ENCODE measurements at places on chromosomes 1 and 21.

- DNase-seq: no peak
Observed at GRCh38 chr1:106207185-106207584, 849.3 kb upstream of the PRMT6 start.

- no peak for DNase-seq
Observed at GRCh38 chr21:45505416-45506021, 36.7 kb downstream of the SLC19A1 start.

DNA sequence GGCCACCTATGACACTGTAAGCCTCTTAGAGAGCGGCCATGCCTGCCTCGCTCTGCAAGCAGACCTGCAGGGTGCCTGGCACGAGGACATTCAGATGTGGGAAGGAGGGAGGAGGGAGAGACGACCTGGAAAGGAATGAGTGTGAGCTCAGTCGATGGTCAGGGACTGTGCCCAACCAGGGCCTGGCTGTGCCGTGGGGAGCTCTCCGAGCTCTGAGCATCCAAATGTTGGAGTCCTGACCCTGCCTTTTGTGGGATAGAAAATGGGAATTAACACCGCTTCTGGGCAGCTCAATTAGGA, 7.3 kb downstream of the CSTB start:
- no peak for DNase-seq

- DNase-seq: no peak
Observed at GRCh38 chr1:85085417-85085816, 37.1 kb upstream of the MCOLN3 start.

- DNase-seq: no peak
Observed at GRCh38 chr1:203059485-203059884, 26.3 kb downstream of the MYOG start.

DNA sequence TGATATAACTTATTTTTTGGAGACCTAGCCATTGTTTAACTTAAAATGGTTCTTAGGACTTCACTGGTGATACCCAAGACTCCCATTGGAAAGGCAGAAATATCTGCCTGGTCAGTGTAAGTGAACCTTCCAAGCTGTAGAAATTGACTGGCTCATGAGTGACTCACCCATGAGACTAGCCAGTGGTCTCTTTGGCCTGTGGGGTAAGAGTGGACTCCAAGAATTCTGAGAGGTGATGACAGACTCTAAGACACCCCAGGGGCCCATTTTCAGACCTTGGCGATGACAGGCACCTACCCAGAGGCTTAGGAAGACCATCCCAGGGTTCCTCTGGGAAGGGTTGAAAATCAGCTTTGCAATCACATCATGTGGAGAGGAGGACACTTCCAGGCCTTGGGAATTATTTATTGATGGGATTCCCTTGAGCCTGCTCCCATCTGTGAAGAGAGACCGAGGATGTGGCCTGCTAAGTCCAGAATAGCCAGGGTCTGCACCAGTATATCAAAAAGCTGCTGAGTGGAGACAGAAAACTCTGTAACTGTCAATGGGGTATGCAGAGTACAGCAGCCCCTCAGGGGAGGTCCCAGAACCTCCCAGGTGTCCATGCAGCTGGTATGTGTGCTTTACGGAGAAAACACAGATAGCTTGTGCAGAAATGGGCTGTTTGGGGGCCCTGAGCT, 78.9 kb downstream of the KAZN start:
- no peak for DNase-seq

GRCh38 chr1:61620536-61620935, 104.4 kb downstream of the TM2D1 start:
- DNase-seq: no peak

GRCh38 chr1:164587617-164588501, 28.9 kb downstream of the PBX1 start:
- DNase-seq: no peak

GRCh38 chr1:20921285-20921684, 134.2 kb upstream of the HP1BP3 start:
- DNase-seq: no peak

GRCh38 chr1:229381234-229381633, 38.4 kb upstream of the CCSAP start:
- no peak for DNase-seq

DNA sequence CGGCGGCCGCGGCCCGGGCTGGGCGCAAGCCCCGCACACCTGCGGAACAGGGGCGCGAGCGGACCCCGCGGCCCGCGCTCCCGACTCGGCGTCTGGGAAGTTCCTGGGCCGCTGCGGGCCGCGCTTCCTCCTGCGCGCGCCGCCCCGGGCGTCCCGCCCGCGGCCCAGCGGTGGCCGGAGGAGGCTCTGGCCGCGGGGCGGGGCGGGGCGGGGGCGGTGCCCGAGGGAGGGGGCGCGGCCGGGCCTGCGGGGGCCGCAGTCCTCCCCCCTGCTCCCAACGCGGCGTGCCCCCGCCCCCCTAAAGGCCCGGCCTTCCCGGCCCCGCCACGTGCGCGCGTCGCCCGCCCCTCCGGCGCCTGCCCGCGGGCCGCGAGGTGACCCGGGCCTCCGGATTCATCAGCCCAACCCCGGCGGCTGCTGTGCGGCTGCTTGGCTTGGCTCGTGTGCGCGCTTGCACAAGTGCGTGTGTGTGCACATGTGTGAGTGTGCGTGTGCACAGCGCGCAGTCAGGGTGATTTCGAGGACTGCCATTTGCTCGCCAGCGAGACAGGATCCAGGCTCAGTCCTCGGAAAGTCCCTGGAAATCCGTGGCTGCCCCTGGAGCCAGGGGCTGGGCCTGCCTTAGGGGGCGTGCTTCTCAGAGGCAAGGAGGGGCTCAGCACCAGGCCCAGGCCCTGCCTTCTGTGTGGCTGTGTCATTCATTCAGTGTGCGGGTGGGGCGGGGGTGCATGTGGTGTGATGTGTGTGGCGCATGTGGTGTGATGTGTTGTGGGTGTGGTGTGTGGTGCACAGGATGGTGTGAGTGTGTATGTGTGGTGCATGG, at the start of gene C2CD2:
TSS of gene C2CD2 (minus strand) at position 188 of the 823 bp plus-strand sequence. CDS start 370 bp downstream, outside the sequence.
- DNase-seq: peak; percentile 28

GRCh38 chr1:23475134-23475628, 8.8 kb downstream of the ASAP3 start:
- no peak for DNase-seq

DNA sequence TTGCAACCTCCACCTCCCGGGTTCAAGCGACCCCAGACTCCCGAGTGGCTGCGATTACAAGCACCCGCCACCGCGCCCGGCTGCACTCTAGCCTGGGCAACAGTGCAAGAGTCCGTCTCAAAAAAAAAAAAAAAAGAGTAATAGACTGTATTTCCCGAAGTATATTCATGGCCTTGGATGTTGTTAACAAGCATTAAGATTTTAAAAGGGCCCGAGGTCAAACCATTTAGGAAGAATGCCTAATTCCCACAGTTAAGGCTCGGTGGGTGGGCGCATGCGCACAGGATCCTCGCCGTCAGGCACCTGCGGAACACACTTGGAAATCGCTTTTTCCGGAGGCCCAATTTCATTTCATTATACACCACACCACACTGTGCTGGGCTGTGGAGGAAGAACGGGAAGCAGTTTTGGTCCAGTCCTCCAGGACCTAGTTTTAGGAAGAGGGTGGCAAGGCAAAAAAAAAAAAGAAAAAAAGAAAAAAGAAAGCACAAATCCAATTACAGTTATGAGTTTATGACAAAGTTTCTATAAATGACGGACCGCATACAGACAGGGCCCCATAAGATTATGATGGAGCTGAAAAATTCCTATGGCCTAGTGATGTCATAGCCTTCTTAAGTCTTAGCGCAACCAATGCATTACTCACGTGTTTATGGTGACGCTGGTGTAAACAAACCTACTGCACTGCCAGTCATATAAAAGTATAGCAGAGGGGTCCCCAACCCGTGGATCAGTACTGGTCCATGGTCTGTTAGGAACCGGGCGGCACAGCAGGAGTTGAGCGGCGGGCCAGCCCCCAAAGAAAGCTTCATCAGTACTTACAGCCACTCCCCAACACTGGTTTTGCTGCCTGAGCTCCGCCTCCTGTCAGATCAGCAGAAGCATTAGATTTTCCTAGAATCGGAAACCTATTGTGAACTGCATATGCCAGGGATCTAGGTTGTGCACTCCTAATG, 38.2 kb downstream of the H3-3A start:
- DNase-seq: peak; percentile 41

DNA sequence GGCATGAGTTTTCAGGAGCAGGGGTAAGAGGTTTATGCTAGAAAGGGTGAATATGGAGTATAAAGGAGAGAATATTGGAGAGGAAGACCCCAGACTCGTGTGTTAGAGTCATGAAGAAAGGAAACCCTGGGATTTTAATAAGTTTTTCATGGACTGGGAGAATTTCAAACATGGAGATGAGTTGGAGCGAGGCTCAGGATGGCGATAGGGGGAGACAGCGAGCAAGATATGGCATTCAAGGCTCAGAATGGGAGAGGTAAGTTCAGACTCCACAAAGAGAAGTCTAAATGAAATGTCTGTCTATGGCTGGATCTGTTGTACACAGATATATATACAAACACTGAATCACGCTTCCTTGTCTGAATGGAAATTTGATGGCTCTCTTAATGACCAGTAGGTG, 92.5 kb downstream of the LRRC40 start:
- no peak for DNase-seq

DNA sequence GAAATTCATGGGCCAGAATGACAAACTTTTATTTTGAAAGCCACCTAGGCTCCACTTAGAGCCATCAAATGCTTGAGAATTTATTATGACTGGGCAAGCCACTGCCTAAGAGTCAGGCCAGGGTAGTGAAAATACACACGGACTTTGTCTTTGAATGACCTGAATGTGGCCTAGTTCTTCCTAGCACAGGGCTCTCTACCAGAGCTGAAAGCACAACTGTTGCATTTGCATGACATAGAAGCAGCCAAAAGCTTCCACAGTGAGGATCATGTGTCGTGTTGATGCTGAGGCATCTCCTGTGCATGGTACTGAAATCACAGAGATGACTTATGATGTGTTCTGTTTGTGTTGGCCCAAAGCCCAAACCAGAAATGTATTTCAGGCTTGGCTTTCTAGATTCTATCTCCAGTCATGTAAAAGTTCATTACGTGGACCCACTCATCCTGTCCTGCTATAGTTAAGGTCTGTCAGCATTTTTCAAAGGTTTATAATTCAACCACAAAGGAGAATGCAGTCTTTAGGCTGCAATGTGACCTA, 164.0 kb upstream of the UBE2U start:
- DNase-seq: no peak

- peak; percentile 60 for DNase-seq
Observed at GRCh38 chr21:14554948-14555347, 8.8 kb upstream of the SAMSN1 start.

- peak; percentile 57 for DNase-seq
Observed at GRCh38 chr1:11804666-11805421, 920 bp downstream of the MTHFR start.

DNA sequence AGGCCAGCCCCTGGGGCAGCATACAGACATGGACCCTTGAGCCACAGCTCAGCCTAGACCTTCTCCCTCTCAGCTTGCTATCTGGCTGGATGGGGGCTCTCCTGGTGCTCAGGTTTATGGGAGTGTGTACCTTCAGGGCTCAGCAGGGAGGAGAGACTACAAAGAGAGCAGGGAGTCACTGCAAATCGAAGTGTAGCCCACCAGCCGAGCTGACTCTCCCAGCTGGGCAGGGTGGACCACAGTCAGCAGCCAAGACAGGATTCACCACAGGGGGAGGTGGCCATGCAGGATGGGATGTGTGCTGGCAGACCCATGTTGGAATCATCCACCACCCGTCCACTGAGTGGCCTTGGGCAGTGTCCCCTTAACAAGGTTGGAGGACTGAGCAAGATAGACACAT, 78.3 kb downstream of the GLIS1 start:
- no peak for DNase-seq

- DNase-seq: peak; percentile 65
Observed at GRCh38 chr1:17355898-17356297, 16.1 kb upstream of the PADI6 start.

GRCh38 chr1:189787201-189787600, 690.5 kb downstream of the BRINP3 start:
- no peak for DNase-seq

DNA sequence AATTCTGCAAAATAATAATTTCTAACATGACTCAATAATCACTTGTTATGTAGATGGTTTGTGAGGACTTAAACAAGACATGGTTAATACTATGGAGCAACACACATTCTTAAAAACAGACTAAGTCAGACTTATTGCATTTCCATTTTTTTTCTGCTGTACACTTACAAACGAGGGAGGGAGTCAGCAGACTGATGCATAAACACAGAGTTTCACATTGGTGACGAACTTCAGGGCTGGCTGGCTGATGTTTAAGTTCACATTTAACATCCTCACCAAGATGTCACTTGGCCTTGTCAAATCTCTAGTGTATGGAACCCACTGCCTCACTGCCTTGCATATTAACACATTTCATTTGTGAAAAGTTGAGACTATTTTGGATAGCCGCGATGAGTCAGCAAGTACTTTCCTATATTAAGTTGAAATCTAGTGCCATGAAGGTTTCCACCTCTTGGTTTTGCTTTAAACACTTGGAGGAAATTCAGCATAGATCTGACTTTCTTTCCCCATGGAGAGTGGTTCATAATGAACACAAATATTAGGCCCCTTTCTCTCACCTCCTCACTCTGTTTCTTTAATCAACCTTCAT, 337.5 kb upstream of the RUNX1 start:
- no peak for DNase-seq

GRCh38 chr1:170881268-170882265, 53.8 kb upstream of the MROH9 start:
- DNase-seq: no peak

- no peak for DNase-seq
Observed at GRCh38 chr1:89347296-89347695, 16.6 kb upstream of the GBP6 start.

GRCh38 chr21:26351661-26352060, 181.1 kb upstream of the APP start:
- DNase-seq: no peak

GRCh38 chr1:71522721-71523120, 441.9 kb upstream of the ZRANB2 start:
- no peak for DNase-seq

GRCh38 chr1:198196630-198197029, 39.8 kb downstream of the NEK7 start:
- no peak for DNase-seq

DNA sequence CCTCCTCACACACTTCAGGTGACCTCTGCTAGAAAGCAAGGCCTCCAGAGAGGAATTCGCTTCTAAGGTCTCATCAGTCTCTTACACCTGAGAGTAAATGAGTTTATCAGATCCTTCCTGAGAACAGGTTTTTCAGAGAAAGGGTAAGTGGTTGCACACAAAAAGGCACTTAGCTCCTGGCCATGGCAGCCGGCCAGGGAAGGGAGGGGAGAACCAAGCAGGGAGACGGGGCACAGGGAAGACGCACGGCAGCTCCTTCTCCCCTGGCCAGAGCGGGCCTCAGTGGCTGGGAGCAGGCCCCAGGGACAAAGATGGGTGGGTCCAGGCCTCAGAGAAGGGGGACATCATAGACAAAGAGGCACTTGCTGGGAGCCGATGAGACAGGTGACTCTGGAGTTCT, 3.6 kb upstream of the TNNT2 start:
- DNase-seq: no peak

Data from activated CD8-positive, alpha-beta T cell treated with anti-CD3 and anti-CD28 coated beads for 36 hours (primary cell).